ENCODE measurements at places on chromosomes 6 and 20.

- DNase-seq = no peak
Observed at GRCh38 chr20:33160681-33161080, 7.3 kb upstream of the BPIFA2 start.

GRCh38 chr6:2126351-2126750 is 119.1 kb downstream of the GMDS start:
- DNase-seq = no peak

DNA sequence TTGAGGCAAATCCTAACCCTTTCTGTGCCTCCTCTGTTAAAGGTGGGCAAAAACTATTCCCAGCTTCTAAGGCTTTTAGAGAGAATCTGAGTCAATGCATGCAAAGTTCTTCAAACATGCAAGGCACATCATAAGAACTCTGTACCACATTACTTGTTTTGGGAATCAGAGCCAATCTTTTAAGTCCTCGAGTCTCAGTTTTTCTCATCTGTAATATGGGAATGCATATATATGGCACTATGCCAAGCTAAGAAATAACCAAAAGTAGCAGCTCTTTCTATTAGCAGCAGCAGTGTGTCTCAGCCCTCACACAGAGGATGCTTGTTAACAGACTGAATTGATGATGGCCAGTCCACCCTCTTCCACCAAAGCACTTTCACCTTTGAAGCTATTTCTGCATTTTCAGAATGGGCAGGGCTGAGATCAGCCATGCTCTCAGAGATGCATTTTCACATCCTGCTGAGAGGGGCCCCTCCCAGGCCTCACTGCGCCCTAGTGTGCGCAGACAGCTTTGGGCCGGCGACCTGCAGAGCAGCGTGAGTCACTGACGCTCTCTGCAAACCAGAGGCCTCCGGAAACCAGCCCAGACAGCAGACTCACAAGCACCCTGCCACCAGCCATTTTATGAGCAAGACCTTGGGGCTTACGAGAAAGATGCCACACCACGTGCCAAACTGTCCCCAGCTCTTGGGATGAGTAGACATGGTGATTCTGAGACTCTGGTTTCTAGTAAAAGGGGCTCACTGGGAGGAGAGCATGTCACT is 138.0 kb downstream of the NFATC2 start:
- peak; percentile 76 for DNase-seq

DNA sequence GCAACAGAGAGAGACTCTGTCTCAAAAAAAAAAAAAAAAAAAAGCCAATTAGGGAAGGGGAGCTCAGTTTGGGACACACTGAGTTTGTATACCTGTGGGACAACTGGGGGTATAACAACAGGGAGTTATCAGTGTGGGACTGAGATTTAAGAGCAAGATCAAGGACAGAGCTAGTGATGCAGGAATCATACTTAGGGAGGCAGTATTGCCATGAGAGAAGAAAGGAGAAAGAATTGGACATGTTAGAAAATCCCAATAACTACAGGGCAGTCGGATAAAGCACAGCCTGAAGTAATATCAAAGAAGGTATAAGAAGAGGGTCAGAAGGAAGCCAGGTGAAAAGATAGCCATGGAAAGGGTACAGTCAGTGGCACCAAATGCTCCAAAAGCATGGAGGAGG is 121.2 kb downstream of the PTPRT start:
- DNase-seq = no peak

GRCh38 chr6:69622230-69622629 is 174.6 kb downstream of the LMBRD1 start:
- no peak for DNase-seq

DNA sequence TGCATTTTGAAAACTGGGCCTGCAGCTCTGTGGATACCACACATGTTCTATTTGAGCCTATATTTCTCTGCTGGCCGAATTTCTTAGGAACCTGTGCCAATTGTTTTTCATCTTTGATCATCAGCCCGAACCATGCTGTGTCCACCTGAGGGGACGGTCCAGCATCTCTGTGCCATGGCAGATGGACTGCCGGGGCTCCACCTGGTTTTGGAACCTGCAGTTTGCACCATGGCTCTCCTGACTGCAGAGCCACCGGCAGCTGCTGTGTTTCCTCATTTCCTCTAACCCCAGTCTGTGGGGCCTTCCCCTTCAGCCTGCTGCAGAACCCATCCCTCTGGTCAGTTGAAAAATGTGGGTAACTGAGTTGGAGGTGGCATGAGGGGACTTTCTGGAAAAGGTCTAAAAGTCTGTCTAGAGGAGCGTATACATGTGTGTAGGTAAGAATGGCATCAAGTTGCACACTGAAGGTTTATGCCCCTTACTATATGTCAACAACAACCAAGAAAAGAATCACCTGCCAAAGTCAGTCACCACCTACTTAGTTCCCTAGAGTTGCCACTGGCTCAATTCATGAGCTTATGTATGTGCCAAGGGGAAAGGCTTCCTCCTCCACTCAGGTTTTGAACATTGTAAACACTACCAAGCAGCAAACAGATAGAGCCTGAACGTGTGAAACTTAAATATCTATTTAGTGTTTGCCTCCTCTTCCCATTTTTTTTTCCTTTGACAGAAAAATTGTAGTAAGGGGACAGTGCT is 548.2 kb downstream of the PRKN start:
- DNase-seq = no peak

- DNase-seq = no peak
Observed at GRCh38 chr20:507006-507758, 36.4 kb downstream of the CSNK2A1 start.

GRCh38 chr6:170490259-170490658 is 62.8 kb downstream of the PSMB1 start:
- no peak for DNase-seq

DNA sequence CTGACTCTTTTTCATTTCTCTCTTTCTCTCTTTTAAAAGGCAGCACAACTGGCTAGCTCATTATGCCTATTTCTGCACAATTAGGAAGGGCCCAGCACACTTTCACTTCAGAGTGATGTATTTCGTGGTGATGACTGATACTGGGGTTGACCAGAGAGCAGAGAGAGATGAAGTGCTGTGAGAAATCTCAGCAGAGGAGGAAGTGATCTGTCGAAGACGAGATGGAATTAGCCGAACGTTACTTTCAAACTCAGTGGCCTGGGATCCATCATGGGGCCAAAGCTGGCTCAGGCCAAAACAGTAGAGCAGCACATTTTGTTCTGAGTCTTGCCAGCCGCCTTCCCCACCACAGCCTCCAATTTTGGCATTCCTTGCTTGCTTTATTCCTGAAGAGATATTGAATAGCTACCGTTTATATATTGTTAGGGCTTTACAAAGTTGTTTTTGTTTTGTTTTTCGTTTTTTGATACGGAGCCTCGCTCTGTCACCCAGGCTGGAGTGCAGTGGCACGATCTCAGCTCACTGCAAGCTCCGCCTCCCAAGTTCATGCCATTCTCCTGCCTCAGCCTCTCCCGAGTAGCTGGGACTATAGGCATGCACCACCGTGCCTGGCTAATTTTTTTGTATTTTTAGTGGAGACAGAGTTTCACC is 213.2 kb upstream of the ECI2 start:
- DNase-seq = no peak

DNA sequence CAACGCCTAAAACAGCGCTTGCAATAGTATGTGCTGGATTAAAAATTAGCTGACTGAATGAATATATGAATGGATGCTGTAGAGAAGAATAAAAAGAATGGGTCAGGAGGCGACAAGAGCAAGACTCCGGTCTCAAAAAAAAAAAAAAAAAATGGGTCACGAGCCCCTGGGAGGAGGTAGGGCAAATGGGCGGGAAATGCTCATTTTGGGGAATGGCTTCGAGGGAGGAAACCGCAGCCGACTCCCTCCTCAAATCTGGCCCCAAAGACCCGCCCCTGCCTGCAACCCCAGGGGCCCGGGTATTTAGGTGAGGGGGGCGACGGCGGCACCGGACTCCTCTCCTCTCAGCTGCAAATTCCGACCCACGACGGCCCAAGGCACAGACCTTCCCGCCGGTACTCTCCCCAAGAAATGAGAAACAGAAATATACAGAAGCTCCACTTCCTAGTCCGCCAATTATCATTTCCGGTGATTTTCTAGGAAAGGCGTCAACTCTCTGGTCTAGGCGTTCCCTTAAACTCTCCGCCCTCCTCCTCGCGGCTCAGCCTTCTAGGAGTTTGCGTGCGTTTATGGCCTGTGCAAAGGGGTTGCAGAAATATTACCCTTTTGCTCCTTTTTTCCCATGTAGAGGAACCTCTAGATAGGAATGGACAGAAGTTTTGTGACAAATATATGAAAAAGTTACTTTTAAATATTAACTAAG is at the start of gene ZNF311:
TSS of gene ZNF311 (minus strand) at position 133 of the 703 bp plus-strand sequence. CDS start 1,361 bp downstream, outside the sequence.
- DNase-seq = no peak

GRCh38 chr6:64505312-64505711 is 869.7 kb downstream of the PHF3 start:
- DNase-seq = no peak

- no peak for DNase-seq
Observed at GRCh38 chr20:8094415-8094818, 37.6 kb upstream of the PLCB1 start.

DNA sequence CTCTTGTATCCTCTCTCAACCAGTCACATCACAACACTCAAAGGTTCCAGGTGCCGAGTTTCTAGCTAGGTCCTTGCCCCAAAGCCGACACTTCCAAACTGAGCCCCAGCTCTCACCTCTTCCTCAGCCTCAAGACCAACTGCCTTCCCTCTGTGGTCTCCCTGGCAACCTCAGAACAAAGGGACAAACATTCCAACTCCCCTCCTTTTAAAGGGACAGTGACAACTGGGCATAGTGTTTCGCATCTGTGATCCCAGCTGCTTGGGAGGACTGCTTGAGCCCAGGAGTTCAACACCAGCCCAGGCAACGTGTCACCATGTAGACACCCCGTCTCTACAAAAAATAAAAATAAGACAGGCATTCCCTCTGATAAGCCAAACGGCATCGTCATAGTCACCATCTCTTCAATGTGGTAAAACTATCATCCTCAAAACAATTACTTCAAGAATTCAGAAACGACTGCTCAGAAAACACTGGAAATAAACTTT is 11.3 kb downstream of the DIDO1 start:
- no peak for DNase-seq

GRCh38 chr6:41687501-41688175 is 47.8 kb downstream of the TFEB start:
- no peak for DNase-seq

GRCh38 chr6:410555-411395 is 19.2 kb downstream of the IRF4 start:
- no peak for DNase-seq

DNA sequence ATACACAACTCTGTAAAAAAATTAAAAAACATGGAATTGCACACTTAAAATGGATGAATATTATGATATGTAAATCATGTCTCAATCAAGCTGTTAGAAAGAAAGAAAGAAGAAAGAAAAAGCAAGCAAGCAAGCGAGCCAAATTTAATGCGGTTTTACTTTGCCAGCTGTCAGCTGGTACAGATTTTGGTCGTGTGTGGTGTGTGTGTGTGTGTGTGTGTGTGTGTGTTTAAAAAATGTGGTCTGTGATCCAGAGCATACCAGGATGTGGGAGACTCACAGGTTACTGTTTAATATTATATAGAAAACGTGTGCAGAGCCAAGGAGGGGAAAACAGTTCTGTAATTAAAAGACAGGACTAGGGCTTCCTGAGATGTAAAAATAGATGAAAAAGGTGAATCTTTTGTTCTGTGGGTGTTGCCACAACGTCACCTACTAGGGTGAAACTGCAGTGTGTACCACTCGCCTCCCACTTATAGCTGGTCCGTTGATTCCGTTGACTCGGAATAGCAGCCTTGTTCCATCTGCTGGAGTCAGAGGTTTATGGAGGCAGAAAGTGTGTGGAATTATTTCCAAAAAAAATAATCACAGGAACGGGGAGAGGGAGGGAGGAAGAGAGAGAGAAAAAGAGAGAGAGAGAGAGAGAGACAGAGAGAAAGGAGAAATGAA is 197.7 kb downstream of the BCAS1 start:
- no peak for DNase-seq

GRCh38 chr6:28336284-28337120 is 554 bp upstream of the ZSCAN31 start:
- no peak for DNase-seq

DNA sequence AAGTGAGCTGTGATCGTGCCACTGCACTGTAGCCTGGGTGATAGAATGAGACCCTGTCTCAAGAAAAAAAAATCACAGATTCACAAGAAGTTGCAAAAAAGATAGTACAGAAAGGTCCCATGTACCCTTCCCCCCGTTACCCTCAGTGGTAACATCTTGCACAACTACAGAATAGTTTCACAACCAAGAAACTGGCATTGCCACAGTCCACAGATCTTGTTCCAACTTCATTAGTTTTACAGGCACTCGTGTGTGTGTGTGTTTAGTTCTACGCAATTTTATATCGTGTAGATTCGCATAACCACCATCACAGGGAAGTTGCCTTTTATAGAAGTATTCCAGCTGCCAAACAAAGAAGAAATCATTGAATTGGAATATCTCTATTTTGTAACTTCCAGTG is 19.1 kb downstream of the SPATA2 start:
- no peak for DNase-seq

- DNase-seq = no peak
Observed at GRCh38 chr6:122020588-122021264, 378.7 kb upstream of the HSF2 start.

- DNase-seq = no peak
Observed at GRCh38 chr6:163651426-163651825, 236.9 kb downstream of the QKI start.

- DNase-seq = no peak
Observed at GRCh38 chr6:16776394-16777017, 15.2 kb upstream of the ATXN1 start.

DNA sequence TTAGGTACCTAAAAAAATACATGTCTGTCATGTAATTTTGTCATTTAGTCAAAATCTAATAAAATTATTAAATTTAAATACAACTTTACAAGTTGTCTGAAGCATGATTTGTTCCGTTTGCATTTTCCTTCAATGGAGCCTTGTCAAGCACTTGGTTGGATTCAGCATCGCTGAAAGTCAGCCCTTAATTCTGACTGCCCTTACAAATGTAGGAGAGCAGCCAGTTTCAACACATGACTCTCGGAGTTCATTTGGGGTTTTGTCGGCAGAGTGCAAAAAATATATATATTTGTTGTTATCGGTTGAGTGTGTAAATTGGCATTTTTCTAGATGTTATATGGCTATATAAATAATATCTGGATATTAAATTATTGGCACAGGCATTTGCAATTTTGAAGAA is 180.6 kb downstream of the RPS12 start:
- no peak for DNase-seq

DNA sequence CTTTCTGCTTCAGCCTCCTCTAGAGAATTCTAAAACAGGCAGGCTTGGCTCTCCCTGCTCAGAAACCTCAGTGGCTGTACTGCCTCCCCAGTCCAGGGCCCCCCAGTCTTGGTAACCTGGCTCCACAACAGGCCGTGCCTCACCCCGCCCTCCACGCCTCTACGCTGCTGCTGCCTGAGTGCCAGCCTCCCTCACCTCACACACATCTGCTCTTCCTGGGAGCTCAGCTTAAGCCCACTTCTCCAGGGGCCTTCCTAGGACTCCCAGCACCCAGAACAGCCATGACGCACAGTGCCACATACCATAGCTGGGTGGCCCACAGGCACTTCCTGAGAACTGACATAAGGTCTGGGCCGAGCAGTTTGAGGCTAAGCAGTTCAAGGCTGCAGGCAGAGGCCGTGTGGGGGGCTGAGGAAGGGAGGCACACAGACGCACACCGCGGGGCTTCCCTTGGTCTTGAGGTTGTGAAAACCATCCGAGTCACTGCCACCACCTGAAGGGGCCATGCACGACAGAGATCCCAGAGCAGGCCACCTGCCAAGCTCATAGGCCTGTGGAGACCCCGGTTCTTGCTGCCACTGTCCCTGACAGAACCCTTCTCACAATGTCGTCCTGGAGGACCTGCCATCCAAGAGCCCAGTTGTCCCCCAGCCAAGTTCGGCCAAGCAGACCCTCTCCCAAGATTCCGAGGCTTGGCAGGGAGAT is 42.6 kb downstream of the DSTN start:
- DNase-seq = peak; percentile 68

- DNase-seq = no peak
Observed at GRCh38 chr20:46122071-46122470, 4.0 kb downstream of the CD40 start.
